ENCODE measurements at places on chromosomes 4 and X.
A peak's percentile ranks its signal among the peaks of the same experiment; 100 is the strongest.

DNA sequence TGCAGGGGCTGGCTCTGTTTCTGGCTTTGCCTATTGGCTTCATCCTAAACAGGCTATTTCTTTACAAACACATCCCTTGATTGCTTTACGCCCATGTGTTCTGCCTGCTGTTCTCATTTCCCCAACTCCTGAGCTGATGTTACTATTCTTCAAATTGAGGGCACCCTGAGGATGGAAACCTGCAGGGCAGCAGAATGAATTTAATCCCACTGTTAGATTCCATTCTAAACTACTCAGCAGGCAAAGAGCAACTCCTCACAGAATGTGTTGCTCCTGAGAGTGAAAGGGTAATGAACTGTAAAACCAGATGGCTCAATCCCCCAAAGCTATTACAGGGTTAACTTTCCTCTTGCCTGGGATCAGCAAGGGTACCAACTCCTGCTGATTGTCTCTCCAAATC lies 75.7 kb downstream of the ANKRD50 start:
- peak; percentile 70 for DNase-seq

DNA sequence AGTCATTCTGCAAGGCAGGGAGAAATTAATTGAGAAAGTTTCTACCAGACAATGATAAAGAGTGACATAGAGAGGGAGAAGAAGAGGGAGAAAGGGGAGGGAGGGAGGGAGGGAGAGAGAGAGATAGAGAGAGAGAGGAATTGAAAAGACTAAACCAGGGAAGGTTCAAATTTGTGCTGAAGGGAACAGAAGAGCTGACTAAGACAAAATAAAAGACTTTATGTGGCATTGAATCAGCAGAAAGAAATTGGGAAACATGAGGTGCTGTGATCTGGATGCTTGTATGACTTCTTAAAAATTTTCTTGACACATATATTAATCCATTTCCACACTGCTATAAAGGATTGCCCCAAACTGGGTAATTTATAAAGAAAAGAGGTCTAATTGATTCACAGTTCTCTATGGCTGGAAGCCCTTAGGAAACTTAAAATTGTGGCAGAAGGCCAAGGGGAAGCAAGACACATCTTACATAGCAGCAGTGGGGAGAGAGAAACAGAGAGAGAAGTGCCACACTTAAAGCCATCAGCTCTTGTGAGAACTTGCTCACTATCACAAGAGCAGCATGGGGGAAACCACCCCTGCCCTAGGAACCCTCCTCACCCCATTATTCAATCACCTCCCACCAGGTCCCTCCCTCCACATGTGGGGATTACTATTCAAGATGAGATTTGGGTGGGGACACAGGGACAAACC lies 13.5 kb upstream of the CXCL6 start:
- DNase-seq = no peak

- DNase-seq = no peak
Measured at GRCh38 chrX:126489116-126489695, 63.4 kb downstream of the DCAF12L1 start.

DNA sequence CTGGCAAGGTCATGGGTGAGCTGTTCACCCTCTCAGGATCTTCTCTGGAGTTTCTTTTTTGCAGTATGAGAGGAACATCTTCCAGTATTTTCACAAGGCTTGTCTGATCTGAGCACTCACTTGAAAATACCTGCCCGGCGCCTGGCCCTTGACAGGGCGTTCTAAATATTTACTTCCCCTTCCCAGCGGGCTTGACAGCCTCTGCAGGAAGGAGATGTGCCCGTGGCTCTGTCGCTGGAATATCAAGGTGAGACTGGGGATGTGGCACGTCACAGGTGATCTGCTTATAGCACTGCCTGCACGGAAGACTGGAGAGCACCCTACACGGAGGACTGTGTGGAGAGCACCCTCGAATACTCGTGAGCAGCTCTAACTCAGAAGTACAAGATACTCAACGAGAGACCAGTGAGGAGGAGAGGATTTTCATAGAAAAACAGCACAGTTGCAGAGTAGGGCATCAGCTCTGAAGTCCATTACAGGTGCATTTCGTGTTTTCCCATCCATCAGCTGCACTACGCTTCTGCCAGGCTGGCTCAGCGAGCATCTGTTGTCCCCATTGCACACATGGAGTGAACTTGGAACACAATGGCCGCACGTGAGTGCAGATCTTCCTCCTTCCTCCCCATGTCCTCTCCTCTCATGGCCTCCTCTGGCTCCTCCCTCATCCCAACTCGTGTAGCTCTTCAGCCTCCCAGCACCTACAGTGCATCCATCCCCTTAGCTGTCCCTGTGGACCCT lies 32.1 kb downstream of the ZBTB49 start:
- DNase-seq = no peak

DNA sequence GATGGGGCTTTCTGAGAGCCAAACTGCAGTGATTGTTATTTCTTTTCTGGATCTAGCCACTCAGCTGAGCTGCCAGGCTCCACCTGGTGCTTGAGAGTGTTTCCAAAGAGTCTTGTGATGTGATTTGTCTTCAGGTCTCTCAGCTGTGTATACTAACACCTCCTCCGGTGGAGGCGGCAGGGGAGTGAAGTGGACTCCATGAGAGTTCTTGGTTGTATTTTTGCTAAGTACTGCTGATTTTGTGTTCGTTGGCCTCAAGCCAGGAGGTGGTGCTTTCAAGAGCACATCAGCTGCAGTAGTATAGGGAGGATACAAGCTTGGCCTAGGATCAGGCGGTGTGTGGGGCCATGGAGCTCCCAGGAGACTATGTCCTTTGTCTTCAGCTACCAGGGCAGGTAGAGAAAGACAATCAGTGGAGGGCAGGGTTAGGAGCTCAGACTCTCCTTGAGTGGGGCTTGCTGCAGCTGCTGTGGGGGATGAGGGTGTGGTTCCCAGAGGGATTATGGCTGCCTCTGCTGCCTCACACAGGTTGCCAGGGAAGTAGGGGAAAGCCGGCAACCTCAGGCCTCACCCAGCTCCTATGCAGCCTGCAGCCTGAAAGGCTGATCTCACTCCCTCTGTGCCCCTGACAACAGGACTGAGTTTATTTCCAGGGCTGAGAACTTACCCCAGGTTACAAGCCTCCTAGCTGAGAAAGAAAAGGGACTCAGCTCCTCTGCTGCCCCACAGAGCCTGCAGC lies 62.4 kb downstream of the NPFFR2 start:
- DNase-seq = no peak

DNA sequence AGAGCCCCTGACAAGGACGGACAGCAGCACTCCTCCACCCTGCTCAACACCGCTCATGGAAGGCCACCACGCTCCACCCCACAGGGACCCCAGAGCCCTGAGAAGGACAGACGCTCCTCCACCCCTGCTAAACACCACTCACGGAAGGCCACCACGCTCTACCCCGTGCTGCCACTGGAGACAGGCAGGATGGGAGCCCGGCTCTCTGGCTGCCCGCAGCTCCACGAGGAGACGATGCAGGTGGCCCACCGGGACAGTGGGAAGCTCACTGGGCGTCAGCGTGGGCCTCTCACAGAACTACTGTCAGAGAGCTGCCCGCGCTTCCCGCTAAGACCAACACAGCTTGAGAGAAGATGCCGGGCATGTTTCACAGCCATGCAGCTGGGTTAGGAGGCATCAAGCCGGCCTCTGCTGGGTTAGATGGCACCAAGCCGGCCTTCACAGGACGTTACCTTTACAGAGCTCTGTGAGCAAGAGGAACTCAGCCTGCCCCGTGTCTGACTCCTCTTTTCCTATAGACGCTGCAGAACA lies 20.8 kb downstream of the GAK start:
- DNase-seq = no peak

GRCh38 chrX:72495046-72495445 lies 77.6 kb downstream of the HDAC8 start:
- no peak for DNase-seq

- DNase-seq = no peak
Measured at GRCh38 chrX:39020051-39020669, 218.9 kb downstream of the MID1IP1 start.

- DNase-seq = no peak
Measured at GRCh38 chr4:21522296-21522695, 426.3 kb downstream of the KCNIP4 start.

- no peak for DNase-seq
Measured at GRCh38 chr4:189815404-189816192, 125.1 kb upstream of the FRG1 start.

- no peak for DNase-seq
Measured at GRCh38 chr4:123452616-123453015, 56.0 kb downstream of the SPRY1 start.

DNA sequence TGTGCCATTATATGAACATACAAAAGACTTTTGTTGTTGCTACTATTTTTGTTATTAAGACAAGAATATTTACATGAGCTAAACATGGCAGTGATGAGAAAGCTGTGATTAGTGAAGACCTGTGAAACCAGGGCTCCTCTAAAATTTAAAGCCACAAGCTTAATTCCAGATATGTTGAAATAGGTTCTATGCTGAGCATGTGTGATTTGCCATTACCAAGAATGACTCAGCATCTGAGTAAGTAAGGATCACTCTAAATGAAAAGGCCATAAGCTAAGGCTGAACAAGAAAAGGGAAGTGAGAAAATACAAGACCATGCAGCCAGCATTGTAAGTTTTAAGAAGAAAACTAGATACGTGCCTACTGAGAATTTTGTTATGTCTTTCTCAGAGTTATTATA lies 75.9 kb upstream of the CAMK2D start:
- no peak for DNase-seq

GRCh38 chrX:19924285-19924684 lies 36.9 kb upstream of the SH3KBP1 start:
- DNase-seq = no peak

GRCh38 chr4:153634738-153635353 lies 49.2 kb upstream of the TLR2 start:
- DNase-seq = no peak

DNA sequence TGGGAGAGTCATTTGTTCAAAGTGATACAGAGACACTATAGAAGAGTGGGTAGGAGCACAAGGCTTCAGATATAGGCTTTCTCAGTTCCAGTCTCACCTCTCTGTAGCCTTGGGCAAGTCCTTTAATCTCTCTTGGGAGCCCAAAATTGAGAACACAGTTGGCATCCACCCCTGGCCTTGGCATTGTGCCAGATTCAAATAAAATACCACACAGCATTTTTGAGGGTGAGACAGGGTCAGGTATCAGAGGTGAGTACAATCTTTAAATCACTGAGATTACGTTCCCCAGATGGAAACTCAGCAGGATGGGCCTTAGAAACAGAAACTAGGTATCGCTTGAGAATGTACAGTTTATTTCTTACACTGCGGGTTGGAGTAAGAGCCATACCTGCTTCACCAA lies 25.2 kb upstream of the SMIM10L2A start:
- DNase-seq = no peak

DNA sequence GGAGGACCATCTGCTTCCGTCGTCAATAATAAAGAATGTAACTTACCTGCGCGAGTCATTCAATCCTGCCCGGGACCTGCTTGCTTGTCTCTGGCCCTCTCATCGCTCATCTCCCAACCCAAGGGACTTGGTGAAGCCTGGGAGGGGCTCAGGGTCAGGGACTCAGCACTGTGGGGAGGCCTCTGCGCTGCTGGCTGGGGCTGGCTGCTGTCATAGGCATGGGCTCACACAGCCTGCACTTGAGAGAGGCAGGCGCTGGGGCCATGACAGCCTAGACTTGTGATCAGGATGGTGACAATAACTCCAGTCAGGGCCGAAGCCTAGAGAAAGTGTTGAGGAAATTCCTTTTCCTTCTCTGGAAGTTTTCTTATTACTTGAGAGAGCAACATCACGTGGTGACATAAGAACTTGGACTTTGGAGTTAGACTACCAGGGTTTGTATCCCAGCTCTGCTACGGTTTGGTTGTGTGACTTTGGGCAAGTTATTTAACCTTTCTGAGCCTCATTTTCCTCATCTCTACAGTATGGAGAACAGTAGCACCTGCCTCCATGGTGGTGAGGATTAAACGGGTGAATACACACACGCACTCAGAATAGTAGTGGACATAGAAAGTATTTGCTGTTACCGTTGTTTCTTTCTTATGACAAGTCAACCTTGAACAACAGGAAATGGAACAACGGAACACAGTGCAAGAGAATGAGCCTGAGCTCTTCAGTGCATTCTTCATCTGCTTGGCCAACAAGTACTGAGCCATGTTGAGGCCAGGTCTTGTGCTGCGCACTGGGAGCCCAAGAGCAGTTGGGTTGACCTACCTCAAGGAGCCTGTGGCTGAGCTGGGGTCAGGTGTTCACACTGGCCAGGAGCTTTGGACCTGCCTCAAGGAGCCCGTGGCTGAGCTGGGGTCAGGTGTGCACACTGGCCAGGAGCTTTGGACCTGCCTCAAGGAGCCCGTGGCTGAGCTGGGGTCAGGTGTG lies 60.5 kb downstream of the TBC1D14 start:
- DNase-seq = no peak
